ENCODE measurements at places on chromosomes 2 and 18.
A peak's percentile ranks its signal among the peaks of the same experiment; 100 is the strongest.

DNA sequence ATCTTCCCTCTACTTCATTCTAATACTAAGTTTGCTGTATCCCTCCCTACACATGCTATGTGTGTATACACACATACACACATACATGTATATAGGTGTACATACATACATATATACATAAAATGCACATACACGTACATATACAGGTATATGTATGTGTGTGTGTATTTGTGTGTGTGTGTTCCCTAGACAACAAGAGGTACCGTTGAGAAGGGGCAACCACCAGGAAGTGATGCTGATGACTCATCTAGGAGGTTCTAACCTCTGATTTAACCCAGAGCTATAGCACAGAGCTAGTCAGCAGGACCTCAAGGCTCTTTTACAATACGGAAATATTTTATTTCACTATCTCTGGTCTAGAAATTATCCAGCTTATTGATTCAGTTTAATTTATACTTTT lies 139.2 kb downstream of the LAMA3 start:
- DNase-seq: peak; percentile 23

DNA sequence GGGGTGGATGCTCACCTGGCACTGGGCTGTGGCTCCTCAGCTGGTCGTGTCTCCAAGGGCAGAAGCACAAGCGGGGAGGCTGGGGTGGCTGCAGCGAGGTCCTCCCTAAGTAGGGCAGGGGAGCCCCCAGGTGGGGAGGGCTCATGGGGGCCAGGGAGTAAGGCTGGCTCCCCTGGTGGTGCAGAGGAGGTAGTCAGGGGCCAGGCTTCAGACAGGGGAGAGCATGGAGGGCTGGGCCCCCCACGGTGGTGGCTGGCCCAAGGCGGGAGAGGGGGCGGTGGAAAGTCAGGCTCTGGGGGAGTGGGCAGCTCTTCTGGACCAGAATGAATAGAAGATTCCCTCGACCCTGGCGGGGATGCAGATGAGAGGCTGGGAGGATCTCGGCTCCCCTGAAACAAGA lies 8.1 kb upstream of the SFXN5 start:
- DNase-seq: no peak

DNA sequence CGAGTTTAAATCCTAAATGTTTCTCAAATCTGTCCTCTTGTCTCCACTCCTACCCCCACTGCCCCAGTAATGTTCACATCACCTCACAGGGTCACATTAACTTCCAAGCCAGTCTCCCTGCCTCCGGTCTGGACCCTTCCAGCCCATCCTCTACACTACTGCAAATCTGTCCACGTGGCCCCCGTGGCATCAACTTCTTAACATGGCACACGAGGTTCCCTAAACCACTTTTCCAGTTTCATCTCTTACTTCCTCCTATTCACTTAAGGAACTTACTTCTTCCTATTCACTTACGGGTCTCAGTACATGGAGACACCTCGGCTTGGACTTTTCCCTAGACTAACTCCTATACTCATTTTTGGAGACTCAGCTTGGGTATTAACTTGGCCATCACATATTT lies 27.0 kb downstream of the MRPL33 start:
- DNase-seq: no peak

GRCh38 chr2:148161909-148162435 lies 141.1 kb downstream of the MBD5 start:
- no peak for DNase-seq

DNA sequence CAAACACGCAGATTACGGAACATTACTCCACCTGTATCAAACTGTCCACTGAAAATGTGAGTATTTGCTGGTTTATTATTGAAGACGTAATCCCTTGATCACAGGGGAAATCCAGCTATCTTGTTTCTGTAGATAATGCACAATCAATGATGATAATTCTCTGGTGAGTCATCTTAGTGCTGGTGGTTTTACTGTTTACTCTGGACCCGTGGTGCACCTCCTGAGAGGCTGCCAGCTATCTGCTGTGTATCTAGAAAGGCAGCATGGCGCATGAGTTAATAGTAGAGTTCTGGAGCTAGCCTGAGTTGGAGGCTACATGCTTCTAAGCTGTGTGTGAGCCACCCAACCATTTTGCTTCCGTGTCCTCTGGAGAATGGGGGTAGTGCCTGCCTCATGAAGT lies 6.5 kb downstream of the NCAPH start:
- no peak for DNase-seq

Data from activated T-cell treated with anti-CD3 and anti-CD28 coated beads for 4 hours (primary cell).